ENCODE measurements at places on chromosomes 3 and 15. TPM values are rescaled to one million over a fixed set of nuclear protein-coding genes. Genes with fewer than 3 reads are reported as not detected.

Gene ADPRH
- 0.26 TPM for polyA plus RNA-seq

DNA sequence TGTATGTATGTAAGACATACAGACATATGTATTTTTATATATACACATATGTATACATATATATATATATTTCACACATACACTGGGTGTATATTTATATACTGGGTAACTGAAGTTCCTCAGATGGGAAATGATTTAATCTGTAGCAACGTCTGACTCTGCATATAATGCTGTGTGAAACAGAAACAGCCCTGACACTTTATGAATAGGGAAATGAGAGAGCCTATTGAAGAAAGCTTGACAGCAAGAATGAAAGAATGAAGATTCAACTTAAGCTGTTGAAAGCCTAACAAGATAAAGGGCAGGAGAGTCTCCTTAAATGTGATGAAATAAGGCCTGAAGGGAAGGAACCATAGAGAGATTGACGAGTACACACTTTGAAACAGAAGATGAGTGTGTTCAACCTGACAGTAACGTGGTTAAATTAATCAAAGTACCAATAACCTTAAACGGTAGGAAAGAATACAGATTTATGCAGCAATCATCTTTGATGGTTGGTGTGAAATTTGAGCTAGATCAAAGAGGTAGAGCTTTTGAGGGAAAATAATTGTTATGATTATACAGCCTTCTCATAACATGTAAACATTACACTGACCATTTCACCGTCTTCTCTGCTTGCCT, 169.9 kb downstream of the MECOM start:
- no peak for DNase-seq
- H3K27me3 ChIP-seq, result no peaks in the 10 kb centered on the region

- H3K4me3 ChIP-seq, result no peak overlapping the region
- H3K36me3 ChIP-seq, result no peaks in the 10 kb centered on the region
- no peak overlapping the region for H3K27ac ChIP-seq
- DNase-seq, result no peak
- no peaks in the 10 kb centered on the region for H3K27me3 ChIP-seq
These were observed 28.9 kb upstream of the ZNF385D start for GRCh38 chr3:21779909-21780308.

Gene TGM5
- 0.23 TPM for polyA plus RNA-seq

Gene SLC28A2
- not detected for polyA plus RNA-seq

Measured in keratinocyte (primary cell).